ENCODE measurements at places on chromosomes 5 and 9. TPM values are rescaled to one million over a fixed set of nuclear protein-coding genes. Genes with fewer than 3 reads are reported as not detected.

GABRA1 gene
- not detected for total RNA-seq

- DNase-seq, result no peak
Measured at GRCh38 chr9:69476016-69476415, 151.0 kb downstream of the ENTREP1 start.

DNA sequence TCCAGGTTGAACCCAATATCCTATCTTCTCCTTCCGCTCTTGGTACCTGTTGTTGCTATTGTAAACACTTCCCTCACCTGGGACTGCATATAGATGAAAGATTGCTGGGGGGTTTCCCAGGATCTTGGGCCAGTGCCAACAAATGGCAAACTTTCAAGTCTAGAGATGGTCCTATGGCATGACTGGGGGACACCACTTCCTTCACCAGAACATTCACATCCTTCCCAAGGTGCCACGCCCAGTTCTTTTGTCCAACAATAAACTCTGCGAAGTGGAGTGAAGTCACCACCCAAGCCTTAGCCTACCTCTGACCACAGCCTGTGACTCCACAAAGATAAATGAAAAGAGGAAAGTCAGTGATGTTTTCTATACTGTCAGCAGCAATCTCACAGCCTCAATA, 34.4 kb downstream of the DOCK8 start:
- no peak for DNase-seq

GRCh38 chr5:138637256-138637655, 62.1 kb upstream of the HSPA9 start:
- DNase-seq, result no peak

SLC24A2 gene
- total RNA-seq, result 0.04 TPM

- DNase-seq, result no peak
Measured at GRCh38 chr5:79685627-79686026, 4.0 kb upstream of the CMYA5 start.

- no peak for DNase-seq
Measured at GRCh38 chr5:40932766-40933165, 23.5 kb downstream of the C7 start.

Measured in sciatic nerve (tissue), 2 donors.